ENCODE measurements at places on chromosomes 1 and 21. TPM values are rescaled to one million over a fixed set of nuclear protein-coding genes. Genes with fewer than 3 reads are reported as not detected.
A peak's percentile ranks its signal among the peaks of the same experiment; 100 is the strongest.

Gene HES5
- not detected for total RNA-seq

Gene USH2A
- not detected for total RNA-seq

Gene CCDC17
- 1.7 TPM for total RNA-seq

Gene IL12RB2
- 0.54 TPM for total RNA-seq

Gene MAEL
- 0.10 TPM for total RNA-seq

Gene SNX7
- total RNA-seq: 0.31 TPM

Gene SKI
- total RNA-seq: 14.9 TPM

Gene ATP1A4
- total RNA-seq: 0.62 TPM

Gene ZNF695
- 1.7 TPM for total RNA-seq

Gene PADI1
- not detected for total RNA-seq

Gene C1orf185
- not detected for total RNA-seq

Gene ANGPTL3
- total RNA-seq: not detected

DNA sequence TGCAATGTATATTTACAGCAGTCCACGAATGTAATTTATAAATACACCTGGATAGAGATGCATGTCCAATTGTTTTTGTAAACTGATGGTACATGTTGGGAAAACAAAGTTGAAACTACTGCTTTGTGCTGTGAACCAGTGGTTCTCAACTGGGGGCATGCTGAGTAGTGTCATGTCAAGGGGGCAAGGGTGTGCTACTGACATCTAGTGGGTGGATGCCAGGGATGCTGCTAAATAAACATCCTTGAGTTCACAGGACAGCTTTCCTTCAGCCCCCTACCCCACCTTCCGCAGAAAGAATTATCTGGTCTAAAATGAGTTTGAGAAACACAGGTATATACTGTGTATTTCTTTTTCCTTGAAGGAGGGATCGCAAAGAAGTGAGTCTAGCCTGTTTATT, 95.9 kb downstream of the RASAL2 start:
- peak; percentile 5 for DNase-seq

DNA sequence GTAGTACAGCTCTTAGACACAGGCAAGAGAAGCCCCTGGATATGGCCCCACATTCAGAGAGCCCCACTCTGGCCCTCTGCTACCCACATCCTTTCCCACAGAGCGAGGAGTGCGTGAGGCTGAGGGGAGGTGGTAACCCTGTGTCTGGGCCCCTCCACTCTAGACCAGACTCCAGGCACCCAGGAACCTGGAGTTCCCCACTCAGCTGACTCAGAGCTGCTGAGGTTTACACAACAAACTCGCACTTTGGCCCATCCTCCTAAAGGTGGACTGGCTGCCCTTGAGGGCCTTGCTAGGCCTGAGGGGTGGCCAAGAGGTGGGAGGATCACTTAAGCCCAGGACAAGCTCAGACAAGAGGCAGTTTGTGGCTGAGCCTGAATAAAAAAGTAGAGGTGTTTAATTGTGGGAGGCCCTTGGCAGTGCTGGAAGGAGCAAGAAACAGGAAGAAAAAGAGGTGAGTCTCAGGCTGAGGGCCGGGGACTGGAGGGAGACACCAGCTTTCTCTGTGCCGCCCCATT, 10.7 kb downstream of the MR1 start:
- DNase-seq: peak; percentile 60

DNA sequence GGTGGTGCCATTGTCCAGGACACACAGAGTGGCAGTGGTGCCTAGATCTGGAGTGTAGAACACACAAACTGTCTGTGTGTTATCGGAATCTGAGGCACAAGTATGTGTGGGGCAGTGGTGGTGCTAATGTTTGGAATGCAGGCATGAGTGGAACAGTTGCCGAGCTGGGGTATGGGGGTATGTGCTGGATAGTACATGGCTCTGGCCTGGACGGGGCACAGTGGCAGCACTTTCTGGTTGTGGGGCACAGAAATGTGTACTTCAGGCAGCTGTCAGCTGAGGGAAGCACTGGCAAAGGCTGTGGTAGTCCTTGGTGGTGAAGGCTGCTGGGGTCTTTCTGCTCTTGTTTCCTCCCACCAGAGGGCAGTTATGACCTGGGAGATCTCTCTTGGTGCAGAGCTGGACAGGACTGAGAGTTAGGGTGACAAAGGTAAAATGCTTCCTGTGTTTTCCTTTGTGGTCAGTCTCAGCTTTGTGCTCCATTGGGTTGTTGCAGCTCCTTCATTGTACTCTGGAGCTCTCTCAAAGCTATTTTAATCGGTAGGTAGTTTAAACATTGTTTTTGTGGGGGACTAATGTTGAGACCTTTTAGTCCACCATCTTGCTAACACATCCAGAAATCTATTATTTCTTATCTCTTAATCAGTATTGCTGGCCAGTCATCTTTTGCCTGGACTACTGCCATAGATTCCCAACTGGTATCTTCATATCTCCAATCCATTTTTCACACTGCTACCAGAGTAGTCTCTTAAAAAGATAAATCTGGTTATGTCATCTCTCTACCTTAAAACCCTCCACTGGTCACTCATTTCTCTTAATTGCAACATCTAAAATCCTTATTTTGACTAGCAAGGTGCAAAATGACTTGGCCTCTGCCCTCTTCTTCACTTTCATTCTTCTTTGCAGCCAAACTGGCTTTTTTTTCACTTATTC, 83.9 kb upstream of the NBPF4 start:
- DNase-seq: no peak

GRCh38 chr1:6511056-6511455, 19.6 kb upstream of the PLEKHG5 start:
- DNase-seq: no peak

GRCh38 chr1:204081791-204082513, 9.0 kb downstream of the SOX13 start:
- no peak for DNase-seq

GRCh38 chr1:170617591-170618330, 46.2 kb upstream of the PRRX1 start:
- no peak for DNase-seq

- no peak for DNase-seq
Measured at GRCh38 chr1:200415789-200416593, 6.2 kb upstream of the ZNF281 start.

GRCh38 chr1:221598122-221598521, 143.8 kb downstream of the DUSP10 start:
- no peak for DNase-seq

GRCh38 chr1:178277793-178278530, 184.1 kb downstream of the RASAL2 start:
- no peak for DNase-seq

DNA sequence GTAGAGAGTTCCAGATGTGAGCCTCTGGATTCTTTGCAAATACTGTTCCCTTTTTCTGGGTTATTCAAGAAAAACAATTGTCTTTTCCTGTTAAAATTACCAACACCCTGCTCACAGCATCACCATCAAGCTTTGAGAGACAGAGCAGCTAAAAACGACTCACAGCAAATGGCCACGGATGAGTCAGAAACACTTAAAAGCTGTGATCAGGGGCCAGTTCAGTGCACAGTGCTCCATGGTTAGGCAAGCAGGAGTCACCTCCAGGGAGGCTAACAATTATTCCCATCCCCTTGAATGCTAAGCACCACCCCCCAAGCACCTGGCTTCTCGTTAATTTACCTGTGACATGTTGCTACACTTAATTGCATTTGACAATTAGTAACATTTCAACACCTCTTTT, 128.4 kb upstream of the CAMK1G start:
- DNase-seq: no peak

- no peak for DNase-seq
Measured at GRCh38 chr21:20649231-20649630, 349.0 kb upstream of the NCAM2 start.

DNA sequence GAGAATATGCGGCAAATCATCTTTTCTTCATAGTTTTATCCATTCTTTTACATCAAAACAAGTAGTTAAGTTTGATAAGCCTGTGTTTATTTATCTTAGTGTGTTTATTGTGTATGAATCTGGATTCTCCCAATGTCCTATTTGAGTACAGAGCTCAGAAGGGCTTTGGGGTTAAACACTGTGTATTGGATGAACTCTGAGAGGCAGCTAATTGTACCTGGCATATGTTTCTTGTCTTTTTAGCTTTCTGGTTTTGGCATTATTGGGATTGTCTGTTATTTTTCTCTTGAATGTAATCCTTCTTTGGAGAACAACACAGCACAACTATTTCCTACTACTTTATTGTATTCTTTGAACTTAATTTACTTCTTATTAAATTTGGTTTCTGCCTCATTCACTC, 906.9 kb downstream of the ADGRL2 start:
- DNase-seq: no peak

GRCh38 chr1:247539215-247539614, 3.0 kb upstream of the OR2C3 start:
- DNase-seq: no peak

DNA sequence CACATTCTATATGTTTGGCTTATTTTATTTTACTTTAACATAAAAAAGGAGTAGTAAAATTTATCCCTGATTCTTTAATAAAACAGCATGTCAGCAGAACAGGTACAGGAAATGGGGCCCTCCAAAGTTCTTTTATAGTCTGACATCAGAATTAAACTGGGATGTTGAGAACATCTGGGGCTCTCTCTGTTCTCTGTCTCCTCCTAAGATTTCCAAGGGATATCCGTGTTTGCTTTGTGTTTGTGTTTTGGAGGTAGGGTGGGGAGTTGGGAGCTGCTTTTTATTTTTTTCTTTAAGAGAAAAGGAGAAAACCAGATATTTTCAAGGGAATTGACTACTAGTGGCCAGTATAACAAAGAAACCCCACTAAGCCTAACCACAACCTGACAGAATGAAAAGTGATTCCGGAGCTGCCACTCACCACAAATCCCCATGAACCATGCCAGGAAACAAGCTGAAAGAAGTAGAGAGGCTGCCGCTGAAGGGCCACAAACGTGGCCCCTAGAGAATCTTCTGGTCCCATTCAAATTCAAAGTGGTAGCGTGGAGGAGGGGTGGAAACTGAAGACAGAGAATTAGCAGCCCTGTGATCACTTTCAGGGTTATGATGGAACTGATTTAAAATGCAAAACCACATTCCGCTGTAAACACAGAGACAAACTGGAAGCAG, 369.6 kb upstream of the ADGRL2 start:
- DNase-seq: peak; percentile 12

- DNase-seq: no peak
Measured at GRCh38 chr1:63405021-63405420, 37.6 kb downstream of the ALG6 start.

DNA sequence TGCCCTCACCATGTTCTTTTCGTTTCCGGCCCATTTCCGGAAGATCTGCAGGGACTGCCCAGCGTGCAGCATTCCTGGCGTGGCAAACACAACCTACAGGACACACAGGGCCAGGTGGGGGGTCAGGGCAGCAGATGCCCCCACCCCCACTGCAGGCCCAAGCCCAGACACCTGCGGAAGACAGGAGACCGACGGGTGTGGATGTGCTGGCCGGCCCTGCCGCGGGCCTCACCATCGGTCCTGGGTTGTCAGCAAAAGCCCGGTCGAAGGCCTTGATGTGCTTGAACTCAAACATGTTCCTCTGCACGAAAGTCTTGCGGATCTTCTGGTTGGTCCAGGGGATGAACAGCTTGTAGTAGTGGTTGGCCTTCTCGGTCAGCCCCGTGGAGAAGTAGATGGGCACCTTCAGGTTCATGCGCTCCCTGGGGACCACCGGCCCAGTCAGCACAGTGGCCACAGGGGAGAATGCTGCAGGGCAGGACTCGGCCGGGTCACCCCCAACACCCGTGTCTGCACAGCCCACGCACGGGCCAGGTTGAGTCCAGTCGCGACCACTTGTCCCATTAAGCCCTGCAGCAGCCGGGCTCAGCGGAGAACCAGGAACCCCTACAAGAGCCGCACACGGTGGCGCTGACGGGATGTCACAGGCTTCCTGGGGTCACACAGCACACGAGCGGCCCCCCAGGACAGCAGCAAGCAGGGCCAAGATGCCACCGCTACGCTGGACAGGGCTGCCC, 5.3 kb downstream of the PUSL1 start:
- DNase-seq: no peak

DNA sequence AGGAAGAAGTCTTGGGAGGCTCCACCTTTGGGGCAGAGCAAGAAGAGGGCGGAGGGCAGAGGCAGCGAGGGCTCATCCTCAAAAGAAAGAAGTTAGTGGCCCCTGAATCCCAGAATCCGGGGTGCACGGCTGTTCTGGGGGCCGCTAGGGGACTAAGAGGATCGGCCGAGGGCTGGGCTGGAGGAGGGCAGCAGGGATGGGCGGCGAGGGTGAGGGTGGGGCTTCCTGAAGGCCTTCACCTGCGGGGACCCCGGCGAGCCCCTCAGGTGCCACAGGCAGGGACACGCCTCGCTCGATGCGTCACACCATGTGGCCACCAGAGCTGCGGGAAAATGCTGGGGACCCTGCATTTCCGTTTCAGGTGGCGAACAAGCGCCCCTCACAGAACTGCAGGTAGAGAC, 23.9 kb downstream of the COL6A1 start:
- no peak for DNase-seq

DNA sequence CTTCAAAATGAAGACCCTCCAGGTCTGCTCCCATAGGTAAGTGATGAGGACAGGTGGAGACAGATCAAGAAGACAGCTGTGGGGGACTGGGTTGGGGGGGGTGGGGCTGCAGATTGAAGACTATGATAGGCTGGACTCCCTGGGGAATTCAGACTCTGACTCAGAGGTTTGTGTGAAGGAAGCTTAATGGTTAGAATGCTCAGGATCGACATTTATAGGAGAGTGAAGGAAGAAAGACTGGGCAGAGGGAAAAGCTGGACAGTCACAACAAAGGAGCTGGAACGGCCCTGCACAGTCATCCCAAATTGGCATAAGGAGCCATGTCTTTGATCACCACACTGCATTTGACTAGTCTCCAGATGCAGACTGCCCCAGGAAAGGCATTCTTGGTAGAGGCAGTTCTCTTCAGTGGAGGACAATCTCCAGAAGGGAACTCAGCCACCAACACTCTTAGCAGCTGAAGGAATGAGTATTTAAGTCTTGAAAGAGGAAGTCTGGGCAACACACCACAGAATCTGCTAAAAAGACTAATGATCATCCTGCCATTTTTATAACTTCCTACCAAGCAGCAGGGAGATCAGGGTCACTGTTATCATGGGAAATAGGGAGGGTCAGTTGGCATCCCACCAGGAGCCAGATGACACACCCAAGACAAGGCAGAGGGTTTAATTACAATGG, 120.0 kb upstream of the ZC3H11B start:
- DNase-seq: no peak

- DNase-seq: no peak
Measured at GRCh38 chr1:208335371-208336136, 91.4 kb upstream of the PLXNA2 start.

- DNase-seq: no peak
Measured at GRCh38 chr1:196690582-196690981, 38.7 kb downstream of the CFH start.

GRCh38 chr1:9120312-9120958, 8.5 kb downstream of the GPR157 start:
- DNase-seq: no peak

DNA sequence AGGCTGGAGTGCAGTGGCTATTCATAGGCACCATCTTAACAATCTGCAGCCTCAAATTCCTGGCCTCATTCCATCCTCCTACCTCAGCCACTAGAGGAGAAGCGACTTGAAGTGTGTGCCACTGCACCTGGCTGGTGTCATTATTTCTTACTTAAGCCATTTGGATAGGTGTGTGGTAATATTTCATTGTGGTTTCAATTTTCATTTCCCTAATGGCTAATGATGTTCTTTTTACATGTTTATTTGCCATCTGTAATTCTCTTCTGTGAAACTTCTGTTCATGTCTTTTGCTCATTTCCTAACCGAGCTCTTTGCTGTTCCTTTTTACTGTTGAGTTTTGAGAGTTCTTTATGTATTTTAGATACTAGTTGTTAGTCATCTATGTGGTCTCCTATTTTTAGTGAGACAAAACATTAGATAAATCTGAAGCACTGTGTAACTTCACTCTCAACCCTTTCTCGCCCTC, 66.8 kb downstream of the SLC27A3 start:
- DNase-seq: peak; percentile 82

Measured in GM12878 (cell line).